Esophagus muscularis mucosa (tissue), 4 donors: ENCODE measurements at places on chromosomes 3 and 15. TPM values are rescaled to one million over a fixed set of nuclear protein-coding genes. Genes with fewer than 3 reads are reported as not detected.

The CCNB2 gene
- not detected for total RNA-seq

The EFCC1 gene
- total RNA-seq, result 15.8 TPM

The CLRN1 gene
- not detected for total RNA-seq

The OR5H1 gene
- total RNA-seq, result not detected

The ST8SIA2 gene
- total RNA-seq, result not detected

The SYNPR gene
- not detected for total RNA-seq

The ISL2 gene
- total RNA-seq, result 5.1 TPM

The MST1R gene
- total RNA-seq, result 4.0 TPM

The PARP16 gene
- total RNA-seq, result 18.0 TPM

The DCP1A gene
- 26.4 TPM for total RNA-seq

The C3orf70 gene
- total RNA-seq, result 42.8 TPM

The SCG5 gene
- 3.2 TPM for total RNA-seq

The CFAP92 gene
- total RNA-seq, result 1.2 TPM

The DNASE1L3 gene
- 0.80 TPM for total RNA-seq

The VEPH1 gene
- total RNA-seq, result not detected
